ENCODE measurements at places on chromosomes 3 and 15. TPM values are rescaled to one million over a fixed set of nuclear protein-coding genes. Genes with fewer than 3 reads are reported as not detected.

IL20RB gene
- 0.56 TPM for total RNA-seq

KCNMB3 gene
- 0.72 TPM for total RNA-seq

ADAMTSL3 gene
- total RNA-seq = under 0.01 TPM

CAPN3 gene
- under 0.01 TPM for total RNA-seq

MKRN2OS gene
- total RNA-seq = not detected

ADAMTS7 gene
- total RNA-seq = 0.83 TPM

COL8A1 gene
- 119 TPM for total RNA-seq

ITGA11 gene
- 2.5 TPM for total RNA-seq

LSAMP gene
- total RNA-seq = 8.1 TPM

SCAANT1 gene
- total RNA-seq = not detected

DUOX1 gene
- not detected for total RNA-seq

EBLN2 gene
- total RNA-seq = 6.4 TPM

GRM2 gene
- total RNA-seq = under 0.01 TPM
